ENCODE measurements at places on chromosomes 4 and X.

GRCh38 chr4:161186750-161187149 is 977.0 kb downstream of the FSTL5 start:
- no peak for DNase-seq

- no peak for DNase-seq
Observed at GRCh38 chr4:111807576-111807975, 337.7 kb upstream of the FAM241A start.

- no peak for DNase-seq
Observed at GRCh38 chr4:76905521-76905920, 7.6 kb upstream of the SOWAHB start.

DNA sequence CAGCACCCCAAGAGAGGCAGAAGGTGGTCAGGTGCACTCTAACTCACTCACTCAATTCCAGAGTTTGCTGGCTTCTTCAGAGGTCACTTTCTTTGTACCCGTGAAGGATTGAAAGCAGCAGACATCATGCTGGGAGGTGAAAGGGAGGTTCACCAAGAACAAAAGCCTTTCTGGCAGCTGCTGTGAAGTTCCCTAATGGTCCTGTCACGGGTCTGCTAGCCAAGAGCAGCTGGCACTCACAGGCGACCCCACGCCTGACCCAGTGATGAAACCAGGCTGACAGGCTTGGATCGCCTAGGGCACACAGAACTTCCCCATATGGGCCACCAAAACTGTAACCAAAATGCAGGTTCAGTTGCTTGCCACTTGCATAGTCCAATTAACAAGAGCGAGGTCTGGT is 11.8 kb downstream of the NUDT11 start:
- DNase-seq, result no peak

GRCh38 chrX:154396973-154397887 is 947 bp upstream of the RPL10 start:
- DNase-seq, result peak; percentile 67

DNA sequence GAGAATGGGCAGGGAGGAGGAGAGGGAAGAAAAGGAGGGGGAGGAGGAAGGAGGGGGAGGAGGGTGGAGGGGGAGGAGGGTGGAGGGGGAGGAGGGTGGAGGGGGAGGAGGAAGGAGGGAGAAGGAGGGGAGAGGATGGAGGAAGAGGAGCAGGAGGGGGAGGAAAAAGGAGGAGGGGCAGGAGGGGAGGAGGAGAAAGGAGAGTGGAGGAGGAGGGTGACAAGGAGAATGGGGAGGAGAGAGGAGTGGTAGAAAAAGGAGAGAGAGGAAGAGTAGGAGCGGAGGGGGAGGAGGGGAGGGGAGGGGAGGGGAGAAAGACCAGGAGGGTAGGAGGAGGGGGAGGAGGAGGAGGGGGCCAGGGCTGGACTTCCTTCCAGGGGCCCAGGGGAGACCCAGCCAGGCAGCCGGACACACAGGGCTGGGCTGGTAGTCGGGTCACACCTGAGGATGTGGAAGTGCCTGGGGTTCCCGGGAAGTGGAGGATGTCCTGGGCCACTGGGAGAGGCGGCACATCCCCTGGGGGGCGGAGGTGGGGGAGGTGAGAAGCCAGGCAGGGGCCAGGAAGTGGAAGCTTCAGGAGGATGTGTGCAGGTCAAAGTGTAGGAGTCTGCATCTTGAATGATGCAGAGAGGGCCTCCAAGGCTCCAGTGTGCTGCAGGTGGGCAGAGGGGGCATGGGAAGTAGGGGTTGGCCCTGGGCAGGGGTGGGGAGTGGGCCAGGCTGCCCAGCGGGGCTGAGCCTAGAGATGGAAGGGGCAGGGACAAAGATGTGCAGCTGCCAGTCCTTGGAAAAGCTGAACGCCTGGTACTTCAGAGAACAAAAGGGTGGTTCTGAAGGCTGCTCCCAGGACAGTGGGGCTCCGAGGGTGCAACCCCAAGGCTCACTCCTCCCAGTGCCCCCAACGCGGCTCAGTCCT is 18.8 kb downstream of the IL3RA start:
- DNase-seq, result no peak
